IPS DF 6.9 (cell line): ENCODE measurements at places on chromosomes 2 and 18.
A peak's percentile ranks its signal among the peaks of the same experiment; 100 is the strongest.

GRCh38 chr2:60312618-60313017 lies 240.8 kb downstream of the BCL11A start:
- DNase-seq = no peak

- DNase-seq = peak; percentile 37
Measured at GRCh38 chr2:79219383-79219988, 59.9 kb upstream of the REG3A start.

- DNase-seq = no peak
Measured at GRCh38 chr2:117980783-117981676, 32.8 kb downstream of the CCDC93 start.

GRCh38 chr2:208373460-208374089 lies 33.0 kb upstream of the PTH2R start:
- DNase-seq = no peak

DNA sequence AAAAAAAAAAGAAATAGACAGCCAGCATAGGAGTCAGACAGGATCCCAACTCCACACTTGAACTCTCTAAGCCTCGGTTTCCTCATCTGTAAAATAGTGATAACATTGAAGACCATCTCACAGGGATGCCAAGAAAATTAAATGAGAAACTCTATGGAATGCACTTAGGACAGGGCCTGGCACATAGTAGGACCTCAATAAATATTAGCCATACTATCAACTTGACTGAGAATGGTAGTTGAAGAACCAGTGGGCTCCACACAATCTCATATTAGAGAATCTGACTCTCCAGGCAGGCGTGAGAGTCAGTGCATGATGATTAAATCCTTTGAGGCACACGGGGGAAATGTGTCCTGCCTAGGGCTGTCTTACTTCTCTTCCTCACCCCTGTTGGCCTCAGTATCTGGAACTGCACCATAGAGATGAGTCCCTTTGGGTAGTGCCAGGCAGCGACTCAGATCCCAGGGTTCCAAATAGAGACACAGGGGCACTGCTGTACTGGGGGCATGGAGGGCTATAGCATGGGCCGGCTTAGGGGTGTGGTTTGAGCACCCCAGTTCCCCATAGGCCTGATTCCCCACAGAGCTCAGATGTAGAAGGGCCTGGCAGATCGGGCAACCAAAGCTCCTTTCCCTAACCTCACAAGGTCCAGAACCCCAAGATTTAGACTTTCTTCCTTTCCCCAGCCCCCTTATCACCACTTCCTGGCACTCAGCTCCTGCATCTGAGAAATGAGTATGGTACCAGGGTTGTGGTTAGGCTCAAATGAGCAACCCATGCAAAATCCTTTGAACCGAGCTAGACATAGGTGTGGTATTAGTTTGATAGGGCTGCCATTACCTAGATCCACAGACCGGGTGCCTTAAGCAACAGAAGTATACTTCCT lies 51.3 kb upstream of the CAB39 start:
- DNase-seq = no peak

DNA sequence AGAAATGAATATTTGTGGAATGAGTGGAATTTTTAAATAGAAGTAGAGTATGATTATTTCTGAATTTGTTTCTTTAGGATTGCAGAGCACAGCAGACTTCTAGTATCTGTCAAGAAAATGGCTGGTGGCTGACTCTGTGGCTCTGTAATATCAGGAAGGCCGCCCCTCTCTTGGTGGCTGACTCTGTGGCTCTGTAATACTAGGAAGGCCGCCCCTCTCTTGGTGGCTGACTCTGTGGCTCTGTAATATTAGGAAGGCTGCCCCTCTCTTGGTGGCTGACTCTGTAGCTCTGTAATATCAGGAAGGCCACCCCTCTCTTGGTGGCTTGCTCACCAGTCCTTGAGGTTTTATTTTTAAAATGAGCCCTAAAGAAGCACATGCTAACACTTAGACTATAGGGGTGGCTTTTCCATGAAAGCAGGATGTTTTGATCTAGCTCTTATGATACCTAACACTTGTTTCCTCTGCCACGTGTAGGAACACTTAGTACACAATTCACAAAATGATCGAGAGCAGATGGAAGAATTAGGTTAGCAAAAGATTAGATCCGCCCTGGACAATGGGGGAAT lies 85.1 kb upstream of the TTC39C start:
- no peak for DNase-seq

GRCh38 chr2:85470850-85471800 lies 52.6 kb downstream of the SH2D6 start:
- no peak for DNase-seq
